ENCODE measurements at places on chromosomes 2 and 18.

- DNase-seq = no peak
Observed at GRCh38 chr2:230412371-230412711, 3.7 kb upstream of the SP100 start.

DNA sequence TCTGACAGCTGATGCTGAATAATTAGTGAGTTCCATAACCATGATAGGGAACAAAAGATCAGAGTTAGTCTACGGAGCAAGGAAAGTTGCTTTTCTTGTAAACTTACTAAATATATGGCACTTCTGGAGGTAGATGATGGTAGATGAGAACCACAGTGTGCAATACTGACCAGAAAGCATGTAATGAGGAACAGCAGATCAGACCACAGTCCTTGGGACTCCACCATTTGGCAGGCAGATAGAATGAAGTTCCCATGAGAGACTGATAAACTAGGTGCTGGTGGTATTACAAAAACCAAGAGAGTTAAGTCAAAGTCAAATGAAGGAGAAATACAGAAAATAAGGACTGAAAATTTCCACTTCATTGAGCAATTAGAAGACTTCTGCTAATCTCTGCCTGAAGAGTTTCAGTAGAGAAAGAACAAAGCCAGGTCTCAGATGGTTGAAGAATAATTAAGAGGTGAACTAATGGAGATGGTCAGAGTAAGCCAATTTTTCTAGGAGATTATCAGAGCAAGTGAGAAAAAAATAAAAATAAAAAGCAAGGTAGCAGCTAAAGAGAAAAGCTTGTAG, 10.4 kb downstream of the CERKL start:
- DNase-seq = no peak

DNA sequence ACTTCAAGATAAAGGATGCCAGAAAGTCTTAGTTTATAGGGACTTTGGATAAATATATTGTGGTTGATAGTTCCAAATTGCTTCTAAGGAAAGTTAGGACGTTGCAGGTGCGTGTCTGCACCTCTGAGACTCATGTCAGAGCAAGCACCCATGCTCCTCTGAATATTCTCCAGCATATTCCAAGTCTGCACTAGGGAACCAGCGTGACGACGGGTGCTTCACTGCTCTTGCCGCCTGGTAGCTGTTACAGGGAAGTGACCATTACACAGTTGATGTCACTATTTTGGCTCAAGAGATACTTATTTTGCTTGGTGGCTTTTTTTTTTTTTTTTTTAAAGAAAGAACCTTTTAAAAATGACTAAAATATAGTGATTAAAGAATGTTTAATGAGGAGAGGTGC, 35.6 kb downstream of the GATA6 start:
- DNase-seq = no peak

DNA sequence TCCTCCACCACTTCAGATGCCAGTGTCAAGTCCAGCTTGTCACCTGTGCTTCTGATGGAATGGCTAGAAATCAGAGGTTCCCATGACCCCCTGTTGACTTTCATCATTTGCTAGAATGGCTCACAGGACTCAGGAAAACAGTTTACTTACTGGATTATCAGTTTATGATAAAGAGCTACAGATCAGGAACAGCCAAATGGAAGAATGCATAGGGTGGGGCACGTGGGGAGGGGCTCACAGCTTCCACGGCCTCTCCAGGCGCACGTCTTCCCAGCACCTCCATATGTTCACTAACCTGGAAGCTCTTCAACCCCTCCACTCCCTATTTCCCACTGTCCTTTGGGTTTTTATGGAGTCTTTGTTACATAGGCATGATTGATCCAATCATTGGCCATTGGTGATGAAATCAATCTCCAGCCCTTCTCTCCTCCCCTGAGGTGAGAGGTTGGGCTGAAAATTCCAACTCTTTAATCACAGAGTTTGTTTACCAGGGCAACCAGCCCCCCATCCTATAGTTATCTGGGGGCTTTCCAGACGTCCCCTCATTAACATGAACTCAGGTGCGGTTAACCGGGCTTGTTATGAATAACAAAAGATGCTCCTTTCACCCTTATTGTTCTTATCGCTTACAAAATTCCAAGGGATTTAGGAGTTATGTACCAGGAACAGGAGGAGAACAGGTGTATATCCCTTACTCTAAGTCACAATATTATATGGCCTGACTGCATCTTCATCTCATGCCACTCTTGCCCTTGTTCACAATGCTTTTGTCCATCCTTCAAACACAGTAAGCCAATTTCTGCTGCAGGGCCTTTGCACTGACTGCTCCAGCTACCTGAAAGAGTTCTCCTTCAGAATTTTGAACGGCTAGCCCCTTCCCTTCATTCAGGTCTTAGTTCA, 35.2 kb downstream of the ANXA4 start:
- no peak for DNase-seq

DNA sequence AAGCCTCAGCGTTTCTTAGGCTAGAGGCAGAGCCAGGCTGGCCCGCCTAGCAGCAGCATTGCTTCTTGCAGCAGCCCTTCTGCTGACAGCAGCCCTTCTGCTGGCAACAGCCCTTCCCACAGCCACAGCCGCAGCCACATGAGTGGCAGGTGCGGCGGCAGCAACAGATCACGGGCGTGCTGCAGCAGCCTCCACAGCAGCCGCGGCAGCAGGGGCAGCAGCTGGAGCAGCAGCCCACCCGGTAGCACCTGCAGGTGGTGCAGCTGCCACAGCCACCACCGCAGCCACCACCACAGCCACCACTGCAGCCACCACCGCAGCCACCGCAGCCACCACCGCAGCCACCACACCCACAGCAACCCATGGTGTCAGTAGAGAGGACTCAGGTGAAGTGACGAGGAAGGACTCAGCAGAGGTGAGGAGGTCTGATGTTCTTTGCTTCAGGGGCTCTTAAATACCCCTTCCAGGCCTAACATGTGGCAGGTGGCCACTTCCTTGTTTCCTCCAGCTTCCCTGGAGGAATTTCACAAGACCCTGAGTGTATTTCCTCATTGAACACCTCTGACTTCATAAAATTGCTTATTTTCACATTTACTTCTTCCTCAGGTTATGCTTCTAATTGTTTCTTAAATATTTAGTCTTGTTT, at the start of gene SCYGR6:
Gene SCYGR6 (minus strand): TSS at position 364 of the 646 bp plus-strand sequence. CDS start 0 bp downstream, at position 364.
- no peak for DNase-seq

DNA sequence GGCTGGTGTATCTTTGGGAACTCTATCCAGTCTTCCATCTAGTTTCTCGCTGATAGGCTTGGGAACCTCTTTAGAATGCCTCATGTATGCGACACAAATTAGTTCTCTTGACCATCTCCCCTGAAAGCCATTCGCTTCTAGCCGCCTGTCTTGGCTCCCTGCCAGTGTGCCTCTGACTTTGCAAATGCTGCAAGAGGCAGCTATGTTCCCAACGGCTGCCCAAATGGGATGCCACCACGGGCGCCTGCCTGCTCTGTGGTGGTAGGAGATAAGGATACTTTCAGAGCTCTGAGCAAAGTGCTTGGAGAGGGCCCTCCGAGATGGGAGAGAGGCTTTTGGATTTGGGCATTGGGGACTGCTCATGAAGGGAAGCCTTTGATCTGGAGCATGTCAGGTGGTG, 77.7 kb upstream of the IGFBP5 start:
- DNase-seq = no peak

GRCh38 chr18:37612524-37613252, 47.1 kb upstream of the CELF4 start:
- no peak for DNase-seq

DNA sequence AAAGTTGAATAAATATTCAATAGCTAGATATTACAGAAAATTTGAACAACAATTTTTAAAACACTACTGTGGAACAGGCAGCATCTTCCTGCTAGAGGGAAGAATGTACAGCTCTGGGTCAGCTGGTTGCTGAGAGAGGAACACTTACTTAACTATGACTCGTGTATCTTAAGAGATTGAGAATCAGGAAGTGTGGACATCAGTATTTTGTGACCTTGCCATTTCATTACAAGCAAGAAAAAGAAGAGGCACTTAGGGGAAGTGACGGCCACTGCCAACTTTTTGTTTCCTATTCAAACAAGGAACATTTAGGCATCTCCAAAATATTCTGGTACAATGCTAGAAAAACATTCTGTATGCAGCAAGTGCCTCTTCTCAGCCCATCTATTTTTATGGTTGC, 45.9 kb downstream of the ITPRID2 start:
- DNase-seq = no peak

DNA sequence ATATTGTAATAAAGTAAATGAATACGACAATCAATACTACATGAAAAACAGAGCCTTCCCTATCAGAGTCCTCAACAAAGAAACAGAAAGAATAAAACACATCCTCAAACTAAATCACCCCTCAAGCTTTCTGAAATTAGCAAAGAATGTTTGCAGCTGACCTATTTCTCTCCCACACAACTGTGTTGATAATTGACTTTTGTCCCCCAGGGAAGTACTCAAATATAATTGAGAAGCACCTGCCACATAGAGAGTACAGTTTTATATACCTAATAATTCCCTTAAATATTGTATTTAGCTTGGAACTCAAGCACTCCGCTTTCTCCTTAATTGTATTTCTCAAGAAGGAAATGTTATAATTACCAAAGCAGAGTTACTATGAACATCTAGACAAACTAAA, 12.6 kb downstream of the CACNB4 start:
- no peak for DNase-seq

- DNase-seq = no peak
Observed at GRCh38 chr18:21203126-21203525, 38.9 kb upstream of the GREB1L start.

- DNase-seq = no peak
Observed at GRCh38 chr2:200847939-200848338, 16.5 kb downstream of the CLK1 start.

GRCh38 chr2:1730015-1730927, 14.0 kb downstream of the PXDN start:
- no peak for DNase-seq

GRCh38 chr18:8623549-8624106, 14.4 kb downstream of the RAB12 start:
- no peak for DNase-seq

DNA sequence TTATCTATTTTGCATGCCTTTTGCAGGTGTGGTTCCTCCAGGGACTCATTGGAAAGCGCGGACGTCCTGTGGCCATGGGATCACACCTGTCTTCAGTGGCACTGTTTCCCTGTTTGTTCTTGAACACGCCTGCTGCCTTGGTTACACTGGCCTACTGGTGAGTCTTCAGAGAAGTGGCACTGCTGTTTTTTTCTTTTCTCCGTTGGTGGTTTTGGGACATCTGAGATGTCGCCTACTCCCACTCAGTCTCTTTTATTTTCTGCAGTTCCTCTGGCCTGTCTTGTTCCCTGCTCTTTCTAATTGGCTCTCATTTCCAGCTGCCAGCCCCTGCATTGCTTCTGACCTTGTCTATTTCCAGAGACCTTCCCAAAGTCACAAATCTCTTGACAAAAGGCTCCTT, 35.7 kb upstream of the POU3F3 start:
- no peak for DNase-seq

- no peak for DNase-seq
Observed at GRCh38 chr2:232959139-232959538, 53.9 kb downstream of the NGEF start.

DNA sequence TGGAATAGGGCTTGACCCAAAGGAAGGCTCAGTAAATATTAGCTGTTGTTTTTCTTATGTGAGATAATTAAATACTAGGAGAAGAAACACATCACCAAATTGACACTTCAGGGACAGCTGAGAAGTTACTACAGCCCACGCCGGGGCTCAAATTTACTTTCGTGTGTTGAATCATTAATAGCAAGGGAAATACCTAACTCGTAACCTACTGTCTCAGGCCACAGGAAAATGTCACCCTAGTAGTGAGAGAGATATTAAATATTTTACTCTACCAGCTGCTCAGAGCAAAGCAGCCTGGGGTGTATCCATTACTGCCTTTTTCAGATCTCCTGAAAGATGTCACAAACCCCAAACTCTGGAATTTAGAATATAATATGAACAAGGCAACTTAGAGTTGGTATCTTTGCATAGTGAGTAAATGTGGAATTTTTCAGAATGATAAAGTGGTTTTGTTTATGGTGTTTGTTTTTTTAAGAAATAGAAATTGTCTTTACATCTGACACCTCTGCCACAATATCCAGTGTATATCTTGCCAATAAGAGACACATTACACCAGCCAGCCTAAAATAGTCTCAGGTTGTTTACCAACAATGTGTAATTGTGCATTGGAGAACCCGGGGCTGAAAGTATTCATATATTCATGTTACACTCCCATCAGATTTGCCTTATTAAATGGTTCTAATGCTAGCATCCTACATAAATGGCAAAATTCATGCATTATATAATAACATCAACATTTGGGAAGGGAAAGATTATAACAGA, 48.4 kb downstream of the ATP8B1 start:
- DNase-seq = no peak

Data from stimulated activated CD4-positive, alpha-beta T cell treated with anti-CD3 and anti-CD28 coated beads, Interleukin-1b, Interleukin-23, amount 100 ng/mL, for 4 hours (primary cell).